ENCODE measurements at places on chromosomes 13 and 19.

DNA sequence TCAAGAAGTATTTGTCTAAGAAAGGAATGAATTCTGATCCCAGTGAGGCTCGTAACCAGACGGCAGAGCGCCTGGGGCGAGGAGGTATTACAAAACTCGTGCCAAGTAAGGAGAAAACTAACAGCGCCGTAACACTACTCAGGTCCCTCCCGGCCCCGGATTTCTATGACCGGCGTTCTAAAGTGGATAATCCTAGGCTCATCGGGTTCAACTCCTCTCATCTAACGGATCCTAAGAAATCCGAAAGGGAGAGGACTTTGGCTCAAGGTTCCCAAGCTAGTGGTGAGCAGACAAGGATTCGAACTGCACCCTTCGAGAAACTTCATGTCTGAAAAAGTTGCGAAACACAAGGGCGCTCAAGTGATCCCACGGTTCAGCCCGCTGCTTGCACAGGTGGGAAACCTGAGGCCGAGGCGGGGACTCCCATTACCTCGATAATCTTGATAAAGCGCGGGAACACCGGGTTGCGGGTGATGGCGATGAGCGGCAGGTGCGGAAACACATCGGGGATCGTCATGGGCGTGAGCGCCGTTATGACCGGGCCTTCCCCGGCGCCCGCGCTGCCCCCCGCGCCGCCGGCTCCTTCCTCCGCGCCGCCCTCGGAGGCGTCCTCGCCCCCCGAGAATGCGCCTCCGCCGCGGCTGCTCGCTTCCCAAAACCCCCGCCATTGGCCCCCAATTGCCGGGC, 529 bp downstream of the LONP1 start:
- DNase-seq: no peak

DNA sequence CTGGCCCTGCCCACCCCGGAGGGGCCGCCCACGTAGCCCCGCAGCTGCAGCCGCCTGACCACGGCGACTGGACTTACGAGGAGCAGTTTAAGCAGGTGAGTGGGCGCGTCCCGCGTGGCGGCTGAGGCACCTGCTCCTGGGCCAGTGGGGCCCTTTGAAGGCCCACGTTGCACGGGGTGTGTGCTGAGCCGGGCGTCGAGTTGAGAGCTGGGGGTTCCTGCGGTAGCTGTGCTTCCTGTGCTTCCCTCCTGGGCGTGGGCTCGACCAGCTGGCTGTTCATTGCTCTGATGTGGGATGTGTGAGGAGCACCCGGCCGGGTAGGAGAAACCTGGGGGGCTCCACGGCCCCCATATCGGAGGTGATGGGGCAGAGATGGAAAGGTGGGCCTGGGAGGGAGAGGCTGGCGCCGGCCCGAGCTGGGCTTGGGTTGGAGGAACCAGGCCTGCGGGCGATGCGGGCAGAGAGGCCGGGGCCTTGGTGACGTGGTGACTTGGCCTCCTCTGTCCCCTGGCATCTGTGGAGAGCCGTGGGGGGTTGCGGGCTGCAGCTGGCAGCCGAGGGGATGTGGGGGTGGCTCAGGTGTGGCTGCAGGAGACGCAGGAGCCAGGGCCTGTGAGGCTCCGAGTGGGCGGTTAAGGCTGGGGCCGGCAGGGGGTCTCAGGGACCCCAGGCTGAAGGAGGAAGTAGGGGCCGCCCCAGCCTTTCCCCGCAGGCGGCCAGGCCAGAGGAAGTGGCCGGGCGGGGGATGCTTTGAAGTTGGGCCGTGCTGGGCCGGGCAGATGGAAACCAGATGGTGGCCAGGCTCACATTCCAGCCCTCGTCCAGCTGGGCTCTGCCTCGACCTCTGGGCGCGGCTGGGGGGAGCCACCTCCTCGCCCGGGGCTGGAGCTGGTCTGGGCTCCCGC, 7.1 kb downstream of the ARID3A start:
- DNase-seq: peak; percentile 100

DNA sequence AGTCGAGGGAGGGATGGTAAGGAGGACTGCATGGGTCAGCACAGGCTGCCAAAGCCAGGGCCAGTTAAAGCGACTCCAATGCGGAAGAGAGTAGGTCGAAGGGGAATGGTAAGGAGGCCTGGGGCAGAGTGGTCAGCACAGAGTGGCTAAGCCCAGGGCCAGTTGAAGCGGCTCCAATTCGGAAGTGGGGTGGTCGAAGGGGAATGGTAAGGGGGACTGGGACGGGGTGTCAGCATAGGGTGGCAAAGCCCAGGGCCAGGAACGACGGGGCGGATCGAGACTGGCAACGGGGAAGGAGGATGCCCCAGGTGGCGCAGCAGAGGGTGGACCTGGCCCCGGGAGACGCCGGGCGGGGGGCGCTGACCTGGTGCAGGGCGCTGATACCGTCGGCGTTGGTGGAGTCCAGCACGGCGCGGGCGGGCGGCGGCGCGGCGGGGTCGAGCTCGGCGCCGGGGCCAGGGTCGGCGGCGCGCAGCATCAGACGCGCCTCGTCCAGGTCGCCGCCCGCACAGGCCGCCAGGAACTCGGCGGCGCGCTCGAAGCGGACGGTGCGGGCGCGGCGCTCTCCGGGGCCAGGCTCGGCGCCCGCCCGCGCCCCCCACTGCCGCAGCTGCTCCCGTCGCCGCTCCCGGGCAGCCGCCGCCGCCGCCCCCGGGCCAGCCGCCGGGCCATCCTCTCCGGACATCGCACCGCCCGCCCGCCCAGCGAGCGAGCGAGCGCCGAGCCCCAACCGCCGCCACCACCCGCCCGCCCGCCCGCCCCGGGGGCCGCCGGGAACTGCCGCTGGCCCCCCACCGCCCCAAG, at the start of gene PPP1R12C:
PPP1R12C (minus strand) TSS at position 779 of the 804 bp plus-strand sequence; CDS start at position 685, 94 bp downstream.
- DNase-seq: peak; percentile 91

DNA sequence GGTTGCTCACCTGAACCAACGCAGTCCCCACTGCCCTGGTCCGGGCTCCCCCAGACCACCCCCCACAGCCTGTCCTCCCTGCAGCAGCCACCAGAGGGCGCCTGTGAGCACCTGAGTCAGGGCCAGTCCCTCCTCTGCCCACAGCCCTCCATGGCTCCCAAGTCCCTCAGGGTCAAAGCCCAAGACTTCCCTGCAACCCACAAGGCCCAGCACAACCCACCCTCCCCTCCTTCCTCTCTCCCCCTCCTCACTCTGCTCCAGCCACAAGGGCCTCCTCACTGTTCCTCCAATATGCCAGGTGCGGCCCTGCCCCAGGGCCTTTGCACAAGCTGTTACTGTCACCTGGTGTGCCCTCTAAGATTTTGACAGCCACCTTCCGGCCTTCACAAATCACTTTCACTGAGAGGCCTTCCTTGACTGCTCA, 10.9 kb downstream of the GNA15 start:
- DNase-seq: peak; percentile 77

- DNase-seq: no peak
These were observed 1110.0 kb upstream of the PCDH20 start for GRCh38 chr13:62525652-62526051.

- DNase-seq: no peak
These were observed 231.5 kb upstream of the SPRY2 start for GRCh38 chr13:80572308-80572922.

- DNase-seq: peak; percentile 90
These were observed 12.7 kb downstream of the KLHL26 start for GRCh38 chr19:18649371-18650020.

GRCh38 chr19:7872306-7873204, 1.6 kb downstream of the PRR36 start:
- DNase-seq: peak; percentile 64

- DNase-seq: no peak
These were observed 7.5 kb upstream of the BCAT2 start for GRCh38 chr19:48818234-48818820.

DNA sequence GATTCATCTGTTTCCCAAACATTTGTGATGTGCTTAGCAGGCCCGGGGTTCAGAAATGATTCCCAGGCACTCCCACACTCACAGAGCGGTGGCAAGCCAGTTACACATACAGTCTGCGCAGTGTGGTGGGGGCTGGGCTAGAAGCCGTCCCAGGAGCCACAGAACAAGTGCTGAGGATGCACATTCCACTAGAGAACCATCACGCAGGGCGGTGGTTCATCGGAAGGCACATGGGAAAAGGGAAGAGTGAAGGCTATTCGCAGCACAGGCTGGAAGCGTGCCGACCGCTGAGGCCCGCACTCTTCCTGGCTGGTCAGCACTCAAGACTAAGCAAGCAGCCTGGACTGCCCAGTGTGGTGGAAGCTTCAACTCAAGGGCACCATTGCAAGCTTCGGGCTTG, 126.3 kb upstream of the SLC7A1 start:
- no peak for DNase-seq

DNA sequence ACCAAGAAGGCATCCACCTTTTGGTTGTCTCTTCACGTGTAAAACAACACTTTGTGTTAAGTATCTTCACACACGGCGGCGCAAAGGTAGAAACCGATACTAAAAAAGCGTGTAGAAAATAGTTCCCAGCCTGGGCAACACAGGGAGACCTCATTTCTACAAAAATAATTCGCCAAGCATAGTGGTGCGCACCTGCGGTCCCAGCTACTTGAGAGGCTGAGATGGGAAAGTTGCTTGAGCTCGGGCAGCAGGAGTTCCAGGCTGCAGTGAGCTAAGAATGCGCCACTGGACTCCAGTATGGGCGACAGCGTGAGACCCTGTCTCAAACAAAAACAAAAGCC, 573 bp upstream of the ERCC5 start:
- no peak for DNase-seq

DNA sequence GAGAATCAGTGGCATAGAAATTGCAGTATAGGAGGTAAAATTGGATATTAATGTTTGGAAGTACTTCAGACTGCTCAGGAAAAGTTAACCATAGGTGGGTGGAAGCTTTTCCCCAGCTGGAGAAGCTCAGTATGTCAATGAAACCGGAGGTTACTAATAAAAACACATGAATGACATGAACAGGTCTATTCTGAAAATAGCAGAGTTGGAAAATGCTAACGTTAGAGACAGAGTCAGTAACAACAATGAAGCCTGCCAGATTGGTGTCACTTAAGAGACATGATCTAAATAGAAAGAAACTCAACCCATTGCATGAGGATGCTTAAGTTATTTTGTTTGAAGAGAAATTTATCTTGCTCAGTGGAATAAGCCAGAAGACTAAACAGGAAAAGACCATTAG, 364.5 kb downstream of the DNAJC15 start:
- no peak for DNase-seq

- DNase-seq: no peak
These were observed 122.3 kb upstream of the ZNF536 start for GRCh38 chr19:30249911-30250310.

DNA sequence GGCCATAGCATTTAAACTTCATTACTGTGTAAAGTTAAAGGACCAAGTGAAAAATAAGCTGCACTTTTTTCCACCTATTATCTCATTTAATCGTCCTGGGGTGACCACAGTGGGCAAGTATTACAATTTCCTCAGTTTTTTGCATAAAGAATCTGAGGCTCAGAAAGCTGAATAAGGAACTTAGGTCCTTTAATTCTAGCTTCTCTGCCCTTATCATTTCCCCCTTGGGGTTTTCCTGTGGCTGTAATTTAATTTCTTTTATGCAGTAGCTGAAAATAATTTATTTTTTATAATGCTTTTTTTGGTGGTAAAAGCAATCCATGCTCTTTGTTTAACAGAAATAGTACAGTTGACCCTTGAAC, 59.8 kb upstream of the RCBTB2 start:
- no peak for DNase-seq
